ENCODE measurements at places on chromosomes 4 and X. TPM values are rescaled to one million over a fixed set of nuclear protein-coding genes. Genes with fewer than 3 reads are reported as not detected.

ZNF41 gene
- total RNA-seq = 6.8 TPM

- DNase-seq = no peak
- H3K36me3 ChIP-seq = no peaks in the 10 kb centered on the region
- H3K4me3 ChIP-seq = no peak overlapping the region
- no peak overlapping the region for H3K27ac ChIP-seq
- H3K27me3 ChIP-seq = no peaks in the 10 kb centered on the region
These were observed 186.5 kb downstream of the MAB21L2 start for GRCh38 chr4:150768497-150768896.

- H3K27me3 ChIP-seq = no peaks in the 10 kb centered on the region
- DNase-seq = no peak
- no peaks in the 10 kb centered on the region for H3K4me1 ChIP-seq
- no peak overlapping the region for H3K4me3 ChIP-seq
- no peaks in the 10 kb centered on the region for H3K36me3 ChIP-seq
- H3K27ac ChIP-seq = no peak overlapping the region
These were observed 74.5 kb upstream of the HS3ST1 start for GRCh38 chr4:11503166-11503565.

DNA sequence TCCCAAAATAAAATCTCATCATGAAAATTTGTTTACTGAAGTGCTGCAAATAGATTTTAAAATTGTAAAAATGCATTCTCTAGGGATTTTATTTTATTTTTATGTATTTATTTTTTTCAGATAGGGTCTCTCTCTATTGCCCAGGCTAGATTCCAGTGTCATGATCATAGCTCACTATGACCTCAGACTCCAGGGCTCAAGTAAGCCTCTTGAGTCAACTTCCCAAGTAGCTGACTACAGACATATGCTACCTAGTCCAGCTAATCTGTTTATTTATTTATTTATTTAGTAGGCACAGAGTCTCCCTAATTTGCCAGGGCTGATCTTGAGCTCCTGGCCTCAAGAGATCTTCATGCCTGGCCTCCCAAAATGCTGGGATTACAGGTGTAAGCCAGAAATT is 317.7 kb upstream of the ANXA10 start:
- no peaks in the 10 kb centered on the region for H3K36me3 ChIP-seq
- H3K27me3 ChIP-seq = no peaks in the 10 kb centered on the region
- H3K4me1 ChIP-seq = no peaks in the 10 kb centered on the region
- no peak overlapping the region for H3K4me3 ChIP-seq
- no peak for DNase-seq

GRCh38 chr4:83318666-83319065 is 16.0 kb downstream of the HPSE start:
- no peaks in the 10 kb centered on the region for H3K36me3 ChIP-seq
- no peaks in the 10 kb centered on the region for H3K27me3 ChIP-seq
- H3K4me1 ChIP-seq = no peaks in the 10 kb centered on the region
- H3K4me3 ChIP-seq = no peak overlapping the region

DNA sequence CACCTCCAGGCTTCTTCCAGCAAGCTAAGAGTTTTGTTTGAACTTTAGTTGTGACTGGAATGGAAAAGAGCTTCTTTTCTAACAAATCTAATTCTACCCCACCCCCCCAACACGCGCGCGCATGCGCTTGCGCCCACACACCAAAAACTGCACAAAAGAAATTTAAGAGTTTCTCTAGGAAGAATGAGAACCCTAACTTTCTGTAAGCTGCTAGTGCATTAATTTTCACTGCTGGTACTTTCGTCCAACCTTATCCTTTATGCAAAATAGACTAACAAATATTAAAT is 9.0 kb upstream of the INTU start:
- peaks cover 8% of the 10 kb centered on the region for H3K27me3 ChIP-seq
- H3K36me3 ChIP-seq = no peaks in the 10 kb centered on the region
- no peak overlapping the region for H3K27ac ChIP-seq
- H3K4me3 ChIP-seq = peak overlapping the region; percentile 76
- DNase-seq = peak; percentile 48

- H3K36me3 ChIP-seq = no peaks in the 10 kb centered on the region
- no peak for DNase-seq
- no peak overlapping the region for H3K4me3 ChIP-seq
- H3K27ac ChIP-seq = no peak overlapping the region
These were observed 9.4 kb downstream of the TMEM271 start for GRCh38 chr4:566508-567295.

GRCh38 chr4:11973270-11973669 is 544.6 kb upstream of the HS3ST1 start:
- H3K4me3 ChIP-seq = no peak overlapping the region
- no peaks in the 10 kb centered on the region for H3K27me3 ChIP-seq
- no peaks in the 10 kb centered on the region for H3K4me1 ChIP-seq
- no peak for DNase-seq

DNA sequence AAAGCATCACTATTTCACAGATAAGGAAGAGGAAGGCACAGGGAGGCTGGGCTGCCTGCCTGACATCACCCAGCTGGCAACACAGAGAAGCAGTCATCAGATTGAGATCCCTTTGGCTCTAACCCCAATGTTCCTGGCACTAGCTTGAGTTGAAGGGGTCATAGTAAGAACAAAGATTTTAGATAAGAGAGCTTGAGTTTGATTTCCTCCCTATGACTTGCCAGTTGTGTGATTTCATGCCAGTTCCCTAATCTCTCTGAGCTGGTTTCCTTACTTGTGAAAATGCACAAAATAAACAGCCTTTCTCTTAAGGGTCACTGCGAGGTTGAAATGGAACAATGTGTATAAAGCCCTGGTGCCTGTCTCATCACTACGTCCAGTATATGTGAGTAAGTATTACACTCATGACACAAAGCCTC is 475.4 kb upstream of the HS3ST1 start:
- no peak overlapping the region for H3K4me3 ChIP-seq
- H3K36me3 ChIP-seq = no peaks in the 10 kb centered on the region
- H3K4me1 ChIP-seq = no peaks in the 10 kb centered on the region
- no peaks in the 10 kb centered on the region for H3K27me3 ChIP-seq
